ENCODE measurements at places on chromosomes 13 and 19. TPM values are rescaled to one million over a fixed set of nuclear protein-coding genes. Genes with fewer than 3 reads are reported as not detected.

DNA sequence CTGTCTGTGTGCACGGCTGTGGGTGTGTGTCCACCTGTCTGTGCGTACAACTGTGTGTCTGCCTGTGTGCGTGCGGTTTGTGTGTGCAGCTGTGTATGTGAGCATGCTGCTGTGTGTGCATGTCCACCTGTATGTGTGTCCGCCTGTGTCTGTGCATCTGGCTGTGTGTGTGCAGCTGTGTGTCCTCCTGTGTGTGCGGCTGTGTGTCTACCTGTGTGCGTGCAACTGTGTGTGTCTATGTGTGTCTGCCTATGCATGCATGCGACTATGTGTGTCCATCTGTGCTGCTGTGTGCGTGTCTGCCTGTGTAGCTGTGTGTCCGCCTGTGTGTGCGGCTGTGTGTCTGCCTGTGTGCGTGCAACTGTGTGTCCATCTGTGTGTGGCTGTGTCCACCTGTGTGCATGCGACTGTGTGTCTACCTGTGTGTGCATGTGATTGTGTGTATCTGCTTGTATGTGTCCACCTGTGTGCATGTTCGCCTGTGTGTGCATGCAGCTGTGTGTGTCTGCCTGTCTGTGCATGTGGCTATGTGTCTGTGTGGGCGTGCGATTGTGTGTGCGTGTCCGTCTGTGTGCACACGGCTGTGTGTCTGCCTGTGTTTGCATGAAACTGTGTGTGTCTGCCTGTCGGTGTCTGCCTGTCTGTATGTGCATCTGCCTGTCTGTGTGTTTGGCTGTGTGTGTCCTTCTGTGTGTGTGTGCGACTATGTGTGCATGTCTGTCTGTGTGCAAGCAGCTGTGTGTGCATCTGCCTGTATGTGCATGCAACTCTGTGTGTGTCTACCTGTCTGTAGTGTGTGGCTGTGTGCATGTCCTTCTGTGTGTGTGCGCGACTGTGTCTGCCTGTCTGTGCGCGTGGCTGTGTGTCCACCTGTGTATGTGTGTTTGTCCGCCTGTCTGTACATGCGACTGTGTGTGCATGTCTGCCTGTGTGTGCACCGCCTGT is 57.1 kb upstream of the C13orf46 start:
- no peak for DNase-seq

DNA sequence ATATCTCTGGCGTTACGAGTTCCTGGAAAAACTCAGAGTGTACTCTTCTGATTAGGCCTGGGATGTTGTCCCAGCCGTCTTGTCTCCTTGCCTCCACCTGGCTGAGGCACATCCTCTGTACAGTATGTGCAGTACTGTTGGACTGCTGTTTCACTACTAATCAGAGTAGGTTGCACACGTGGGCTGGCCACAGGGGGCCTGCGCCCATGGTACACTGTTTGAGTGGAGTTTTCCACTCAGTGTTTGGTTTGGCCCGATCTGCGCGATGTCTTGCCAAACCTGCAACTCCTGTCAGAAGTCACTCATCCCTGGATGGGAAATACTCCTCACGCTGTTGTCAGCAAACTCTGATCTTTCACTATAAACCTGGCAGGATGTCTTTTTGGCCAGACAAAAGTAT is 189.6 kb upstream of the CSNK1A1L start:
- no peak for DNase-seq

DNA sequence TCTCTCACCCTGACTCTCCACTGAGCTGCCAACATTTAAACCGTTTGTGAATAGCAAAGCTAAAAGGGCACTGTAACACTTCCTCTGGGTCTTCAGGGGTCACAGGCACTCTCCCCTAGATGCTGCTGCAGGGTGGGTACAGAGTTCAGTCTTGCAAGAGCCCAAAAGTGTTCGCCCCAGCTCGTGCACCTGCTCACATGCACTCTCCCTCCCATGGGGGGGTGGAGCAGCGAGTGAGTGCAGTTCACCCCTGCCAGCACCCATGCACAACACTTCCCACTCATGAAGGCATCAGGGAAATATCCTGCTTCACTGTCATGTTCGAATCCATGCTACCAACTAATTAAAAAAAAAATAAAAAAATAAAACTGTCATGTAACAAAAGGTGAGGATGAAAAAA is 950.7 kb upstream of the PRR20A start:
- no peak for DNase-seq

DNA sequence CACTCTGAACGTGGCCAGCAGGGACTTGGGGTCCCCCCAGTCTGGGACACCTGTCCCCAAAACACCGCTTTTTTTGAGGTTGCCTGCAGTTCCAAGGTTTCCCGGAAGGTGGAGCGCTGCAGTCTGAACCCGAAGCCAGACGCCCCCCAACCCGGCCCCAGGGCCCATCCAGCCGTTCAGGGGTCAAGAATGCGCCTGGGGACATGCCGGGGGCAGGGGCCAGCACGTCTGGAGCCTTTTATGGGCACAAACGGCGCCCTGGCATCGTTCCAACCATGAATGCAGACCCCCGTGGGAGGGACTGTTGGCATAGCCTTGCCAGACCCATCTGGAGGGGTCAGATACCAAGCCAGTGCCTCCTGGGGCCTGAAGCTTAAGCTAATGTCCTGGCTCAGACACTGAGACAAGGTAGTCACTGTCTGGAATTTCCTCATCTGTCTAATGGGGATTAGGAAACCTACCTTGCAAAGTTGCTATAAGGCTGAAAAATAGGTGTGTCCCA is 6.9 kb downstream of the S1PR5 start:
- peak; percentile 28 for DNase-seq

DNA sequence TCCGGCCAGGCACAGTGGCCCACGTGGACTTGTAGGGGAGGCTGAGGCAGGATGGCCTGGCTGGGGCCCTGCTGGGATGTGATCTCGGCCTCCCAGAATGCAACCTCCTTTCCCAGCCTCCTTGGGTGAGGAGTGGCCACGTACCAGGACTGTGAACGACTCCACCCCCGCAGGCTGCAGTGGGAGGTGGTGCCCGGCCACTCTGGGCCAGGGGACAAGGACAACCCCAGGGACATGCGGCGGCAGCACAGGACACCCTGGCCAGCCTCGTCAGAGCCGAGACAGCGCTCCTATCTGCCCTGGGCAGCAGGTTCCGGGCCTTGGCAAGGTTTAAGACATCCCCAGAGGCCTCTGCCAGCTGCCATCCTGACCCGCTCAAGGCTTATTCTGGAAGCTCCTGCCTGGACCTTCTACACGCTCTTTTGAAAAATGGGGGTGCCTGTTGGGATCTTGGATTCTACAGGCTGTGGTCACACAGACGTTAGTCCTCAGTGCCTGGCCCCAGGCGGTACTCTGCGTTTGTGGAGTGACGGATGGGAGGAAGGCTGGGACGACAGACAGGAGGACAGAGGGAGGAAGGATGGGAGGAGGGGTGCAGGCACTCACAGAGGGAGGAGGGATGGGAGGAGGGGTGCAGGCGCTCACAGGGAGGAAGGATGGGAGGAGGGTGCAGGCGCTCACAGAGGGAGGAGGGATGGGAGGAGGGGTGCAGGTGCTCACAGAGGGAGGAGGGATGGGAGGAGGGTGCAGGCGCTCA is 19.9 kb upstream of the CACTIN start:
- no peak for DNase-seq

DNA sequence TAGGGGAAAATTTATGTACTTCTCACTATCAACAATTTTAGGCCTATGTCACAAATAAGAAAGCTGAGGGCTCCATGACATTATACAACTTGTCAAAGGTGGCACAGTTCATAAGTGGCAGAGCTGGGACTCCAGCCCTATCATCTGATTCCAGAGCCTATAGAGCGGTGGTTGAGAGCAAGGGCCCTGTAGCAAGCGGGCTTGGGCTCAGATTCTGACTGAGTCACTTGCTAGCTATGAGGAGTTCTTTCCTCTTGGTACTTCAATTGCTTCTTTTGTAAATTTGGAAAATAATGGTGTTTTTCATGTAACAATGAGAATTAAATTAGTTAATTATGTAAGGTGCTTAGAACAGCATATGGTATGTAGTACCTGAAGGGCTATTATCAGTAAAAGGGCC is 28.7 kb upstream of the FAM216B start:
- DNase-seq = no peak

DNA sequence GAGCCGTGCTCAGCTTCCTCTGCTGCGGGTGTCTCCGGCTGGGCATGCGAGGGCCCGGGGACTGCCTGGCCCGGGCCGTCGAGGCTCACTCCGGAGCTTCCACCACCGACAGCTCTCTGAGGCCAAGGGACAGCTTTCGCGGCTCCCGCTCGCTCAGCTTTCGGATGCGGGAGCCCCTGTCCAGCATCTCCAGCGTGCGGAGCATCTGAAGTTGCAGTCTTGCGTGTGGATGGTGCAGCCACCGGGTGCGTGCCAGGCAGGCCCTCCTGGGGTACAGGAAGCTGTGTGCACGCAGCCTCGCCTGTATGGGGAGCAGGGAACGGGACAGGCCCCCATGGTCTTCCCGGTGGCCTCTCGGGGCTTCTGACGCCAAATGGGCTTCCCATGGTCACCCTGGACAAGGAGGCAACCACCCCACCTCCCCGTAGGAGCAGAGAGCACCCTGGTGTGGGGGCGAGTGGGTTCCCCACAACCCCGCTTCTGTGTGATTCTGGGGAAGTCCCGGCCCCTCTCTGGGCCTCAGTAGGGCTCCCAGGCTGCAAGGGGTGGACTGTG is 1.2 kb downstream of the S1PR4 start:
- no peak for DNase-seq

DNA sequence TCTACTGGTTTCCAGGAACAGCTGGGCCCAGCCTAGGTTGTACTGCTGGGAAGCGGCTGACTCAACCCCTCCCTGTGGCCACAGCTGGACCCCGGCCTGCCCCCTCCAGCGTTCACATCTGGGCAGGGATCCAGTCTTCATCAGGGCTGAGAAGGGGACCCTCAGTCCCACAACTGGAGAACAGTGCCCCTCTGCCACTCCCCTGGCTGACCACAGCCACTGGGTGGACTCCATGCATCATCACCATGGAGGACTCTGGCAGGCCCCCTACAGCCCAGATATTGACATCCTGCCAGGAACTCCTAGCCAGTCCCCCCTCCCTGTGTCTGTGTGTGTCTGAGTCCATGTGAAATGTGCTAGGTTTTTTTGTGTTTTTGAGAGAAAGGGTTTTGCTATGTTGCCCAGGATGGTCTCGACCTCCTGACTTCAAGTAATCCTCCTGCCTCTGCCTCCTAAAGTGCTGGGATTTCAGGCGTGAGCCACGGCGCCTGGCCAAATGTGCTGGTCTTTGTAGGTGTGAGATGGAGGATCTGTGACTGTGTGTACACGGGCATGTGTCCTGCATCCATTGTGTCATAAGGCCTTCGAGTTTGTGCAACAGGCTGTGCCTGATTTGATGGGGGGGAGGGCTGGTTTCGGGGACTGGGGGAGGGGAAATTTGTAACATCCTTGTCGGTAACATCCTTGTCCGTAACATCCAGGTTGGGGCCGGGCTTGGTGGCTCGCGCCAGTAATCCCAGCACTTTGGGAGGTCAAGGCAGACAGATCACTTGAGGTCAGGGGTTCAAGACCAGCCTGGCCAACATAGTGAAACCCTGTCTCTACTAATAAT is 4.0 kb upstream of the HOOK2 start:
- peak; percentile 62 for DNase-seq

- DNase-seq = no peak
Measured at GRCh38 chr19:11949201-11949600, 15.6 kb upstream of the ZNF763 start.

DNA sequence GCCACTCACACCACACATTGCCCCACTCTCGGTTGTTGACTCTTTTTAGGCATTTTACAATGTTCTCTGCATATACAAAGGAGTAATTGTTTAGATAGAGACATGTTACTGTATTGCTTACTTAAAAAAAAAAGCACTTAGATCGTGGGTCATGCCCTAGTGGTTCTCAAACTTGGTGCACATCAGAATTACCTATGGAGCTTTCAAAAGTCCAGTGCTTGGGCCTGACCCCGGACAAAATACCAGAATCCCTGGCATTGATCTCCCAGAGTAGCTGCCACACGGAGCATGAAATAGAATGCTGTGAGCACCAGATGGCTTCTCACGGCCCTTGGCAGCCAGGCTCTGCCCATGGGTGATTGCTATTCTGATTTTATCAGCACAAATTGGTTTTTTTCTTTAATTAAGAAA is 20.0 kb downstream of the ACP7 start:
- DNase-seq = no peak

- DNase-seq = peak; percentile 34
Measured at GRCh38 chr13:19927117-19927748, 31.3 kb upstream of the ZMYM2 start.

GRCh38 chr13:99018418-99019180 is 40.7 kb upstream of the DOCK9 start:
- DNase-seq = no peak

GRCh38 chr19:49014123-49014869 is 2.6 kb downstream of the LHB start:
- no peak for DNase-seq

The PLK5 gene
- not detected for polyA plus RNA-seq

The CEACAM20 gene
- polyA plus RNA-seq = not detected

The SBSN gene
- polyA plus RNA-seq = 0.67 TPM
